NCI-H187 treated with DMSO at 0.1 percent for 48 hours (cell line): ENCODE measurements at places on chromosomes 11 and 22.
A peak's percentile ranks its signal among the peaks of the same experiment; 100 is the strongest.

GRCh38 chr11:75591371-75591770 is 29.3 kb downstream of the SERPINH1 start:
- DNase-seq, result no peak

DNA sequence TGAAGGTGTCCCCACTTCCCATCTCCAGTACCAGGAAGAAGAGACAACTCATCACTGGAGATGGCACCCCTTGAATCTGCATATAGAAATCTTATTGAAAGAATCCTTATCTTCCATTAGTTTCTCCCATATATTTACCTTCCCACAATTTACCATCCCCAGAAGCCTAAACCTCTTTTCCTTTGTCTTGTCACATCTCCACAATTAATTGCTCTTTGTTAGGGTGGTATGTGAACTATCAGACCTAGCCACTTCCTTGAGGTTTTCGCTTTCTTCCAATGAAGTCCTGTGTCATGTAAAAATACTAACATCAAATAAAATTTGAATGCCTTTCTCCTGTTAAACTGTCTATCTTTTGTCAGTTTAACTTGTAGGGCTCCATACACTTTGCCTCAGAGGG is 37.9 kb downstream of the FAM227A start:
- DNase-seq, result no peak

GRCh38 chr11:65329944-65330403 is 3.7 kb upstream of the DPF2 start:
- DNase-seq, result peak; percentile 64

GRCh38 chr11:36490026-36490806 is 19.9 kb downstream of the TRAF6 start:
- DNase-seq, result no peak

DNA sequence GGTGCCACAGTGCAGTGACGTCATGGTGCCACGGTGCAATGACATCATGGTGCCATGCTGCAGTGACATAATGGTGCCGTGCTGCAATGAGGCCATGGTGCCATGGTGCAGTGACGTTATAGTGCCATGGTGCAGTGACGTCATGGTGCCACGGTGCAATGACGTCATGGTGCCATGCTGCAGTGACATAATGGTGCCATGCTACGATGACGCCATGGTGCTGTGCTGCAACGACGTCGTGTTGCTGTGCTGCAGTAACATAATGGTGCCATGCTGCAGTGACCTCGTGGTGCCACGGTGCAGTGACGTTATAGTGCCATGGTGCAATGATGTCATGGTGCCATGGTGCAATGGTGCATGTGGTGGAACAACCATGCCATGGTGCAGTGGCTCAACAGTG is 45.3 kb downstream of the DHCR7 start:
- no peak for DNase-seq

DNA sequence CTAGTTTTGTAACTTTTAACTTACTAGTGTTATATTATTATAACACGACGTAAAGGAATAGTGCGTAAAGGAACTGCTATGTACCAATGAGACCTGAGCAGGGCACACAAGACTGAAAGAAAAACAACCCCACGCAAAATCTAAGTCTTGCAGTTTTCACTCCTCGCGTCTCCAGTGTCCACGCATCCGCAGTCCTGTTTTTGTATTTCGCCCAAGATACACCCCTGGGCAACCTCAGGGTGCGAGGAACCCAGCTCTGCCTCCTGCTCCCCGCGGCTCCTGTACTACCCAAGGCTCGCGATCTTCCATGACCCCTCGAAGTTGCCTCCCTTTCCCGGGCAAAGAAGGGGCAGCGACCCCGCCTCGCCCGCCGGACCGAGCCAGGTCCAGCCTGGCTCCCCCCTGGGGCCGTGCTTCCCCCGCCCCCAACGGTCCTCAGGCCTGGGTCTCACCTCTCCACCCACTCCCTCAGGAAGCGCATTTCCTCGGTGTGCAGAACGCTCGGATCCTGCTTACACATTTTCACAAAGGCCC is 393 bp downstream of the ST13 start:
- no peak for DNase-seq

DNA sequence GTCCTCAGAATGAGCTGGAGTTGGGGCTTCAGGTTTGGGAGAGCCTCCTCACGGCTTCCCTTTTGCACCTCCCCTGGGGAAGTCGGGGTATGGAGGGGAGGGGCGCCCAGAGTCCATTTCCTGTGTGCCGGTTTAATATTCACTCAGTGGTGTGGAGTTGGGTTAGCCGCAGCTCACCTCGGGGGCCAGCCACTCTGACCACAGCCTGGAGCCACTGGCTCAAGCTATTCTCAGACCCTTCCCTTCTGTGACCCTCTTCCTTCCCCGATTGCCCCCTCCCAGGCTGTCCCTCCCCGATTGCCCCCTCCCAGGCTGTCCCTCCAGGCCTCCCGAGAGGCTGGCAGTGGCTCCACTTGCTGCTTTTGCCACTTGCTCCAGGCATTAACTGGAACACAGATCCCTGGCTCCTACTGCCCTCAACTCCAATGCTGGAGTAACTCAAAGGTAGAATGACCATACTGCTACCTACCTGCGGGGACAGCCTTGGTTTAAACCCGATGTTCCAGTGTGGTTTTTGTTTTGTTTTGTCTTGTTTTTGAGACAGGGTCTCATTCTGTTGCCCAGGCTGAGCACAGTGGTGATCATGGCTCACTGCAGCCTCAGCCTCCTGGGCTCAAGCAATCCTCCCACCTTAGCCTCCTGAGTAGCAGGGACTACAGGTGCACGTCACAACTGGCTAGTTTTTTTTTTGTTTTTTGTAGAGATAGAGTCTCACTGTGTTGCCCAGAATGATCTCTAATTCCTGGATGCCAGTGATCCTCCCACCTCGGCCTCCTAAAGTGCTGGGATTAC is 29.3 kb downstream of the RPUSD4 start:
- no peak for DNase-seq

DNA sequence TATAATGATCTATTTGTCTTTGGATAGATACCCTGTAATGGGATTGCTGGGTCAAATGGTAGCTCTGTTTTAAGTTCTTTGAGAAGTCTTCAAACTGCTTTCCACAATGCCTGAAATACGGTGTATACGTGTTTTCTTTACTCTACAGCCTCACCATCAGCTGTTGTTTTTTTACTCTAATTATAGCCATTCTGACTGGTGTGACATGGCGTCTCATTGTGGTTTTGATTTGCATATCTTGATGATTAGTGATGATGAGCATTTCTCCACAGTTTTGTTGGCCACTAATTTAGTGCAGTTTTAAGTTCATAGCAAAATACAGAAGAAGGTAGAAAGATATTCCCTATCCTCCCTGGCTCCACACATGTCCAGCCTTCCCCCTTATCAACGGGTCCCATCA is 26.3 kb upstream of the VPREB1 start:
- no peak for DNase-seq

GRCh38 chr11:64571410-64572091 is 19.5 kb upstream of the SLC22A12 start:
- DNase-seq, result no peak

DNA sequence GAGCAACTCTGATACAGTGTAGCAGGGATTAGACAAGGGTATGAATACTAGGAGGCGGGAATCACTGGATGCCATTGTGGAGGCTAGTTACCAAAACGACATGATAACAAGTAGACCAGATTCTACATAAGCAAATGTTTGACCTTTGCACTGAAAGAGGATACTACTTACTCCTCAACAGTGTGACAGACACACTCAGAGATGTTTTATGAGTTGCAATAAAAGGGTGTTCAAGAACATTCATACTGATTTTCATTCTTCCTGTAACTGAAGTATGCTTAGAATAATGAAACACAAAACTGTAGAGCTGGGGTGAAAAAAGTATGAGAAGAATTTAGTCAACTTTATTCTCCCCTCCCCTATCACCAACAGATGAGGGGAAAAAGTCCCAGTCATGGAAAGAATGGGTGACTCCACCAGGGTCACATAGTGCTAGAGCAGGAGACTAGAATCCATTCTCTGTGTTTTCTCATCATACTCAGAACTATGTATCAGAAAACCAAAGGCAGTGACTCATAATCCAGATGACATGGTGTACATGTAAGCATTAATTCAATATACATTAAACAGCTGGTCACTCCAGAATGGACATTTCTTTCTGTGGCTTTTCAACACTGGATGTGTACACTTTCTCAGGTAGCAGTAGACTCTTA is 32.8 kb downstream of the ARHGAP20 start:
- DNase-seq, result no peak

- no peak for DNase-seq
Measured at GRCh38 chr11:20351136-20351535, 12.4 kb upstream of the HTATIP2 start.

DNA sequence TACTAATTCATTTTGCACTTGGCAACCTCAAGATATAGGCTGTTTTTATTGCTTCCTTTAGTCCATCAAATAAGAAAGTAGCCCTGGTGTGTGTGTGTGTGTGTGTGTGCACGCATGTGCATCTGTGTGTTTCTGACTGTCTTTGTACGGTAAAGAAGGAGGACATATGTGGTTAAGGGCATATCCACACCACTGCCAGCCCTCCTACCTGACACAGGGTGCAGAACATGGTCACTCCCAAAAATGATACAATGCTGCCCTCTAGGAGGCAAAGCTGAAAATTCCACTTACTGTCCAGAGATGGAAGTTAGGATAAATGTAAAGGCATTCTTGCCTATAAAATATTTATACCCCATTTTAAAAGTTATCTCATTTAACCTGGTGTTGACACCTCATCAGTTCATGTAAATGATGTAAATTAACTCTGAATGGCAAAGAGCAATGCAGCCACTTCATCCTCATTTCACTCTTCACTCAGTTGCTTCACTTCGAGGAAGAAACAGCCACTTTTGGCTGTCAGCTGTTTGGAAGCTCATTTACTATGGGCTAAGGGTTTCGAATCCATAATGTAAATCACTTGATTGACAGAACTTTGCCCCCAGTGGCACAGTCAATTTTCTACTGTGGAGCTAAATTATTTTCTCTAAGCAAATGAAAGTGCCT is 83.1 kb upstream of the MTNR1B start:
- DNase-seq, result peak; percentile 58

- DNase-seq, result no peak
Measured at GRCh38 chr22:26642465-26643417, 14.6 kb upstream of the MIAT start.

DNA sequence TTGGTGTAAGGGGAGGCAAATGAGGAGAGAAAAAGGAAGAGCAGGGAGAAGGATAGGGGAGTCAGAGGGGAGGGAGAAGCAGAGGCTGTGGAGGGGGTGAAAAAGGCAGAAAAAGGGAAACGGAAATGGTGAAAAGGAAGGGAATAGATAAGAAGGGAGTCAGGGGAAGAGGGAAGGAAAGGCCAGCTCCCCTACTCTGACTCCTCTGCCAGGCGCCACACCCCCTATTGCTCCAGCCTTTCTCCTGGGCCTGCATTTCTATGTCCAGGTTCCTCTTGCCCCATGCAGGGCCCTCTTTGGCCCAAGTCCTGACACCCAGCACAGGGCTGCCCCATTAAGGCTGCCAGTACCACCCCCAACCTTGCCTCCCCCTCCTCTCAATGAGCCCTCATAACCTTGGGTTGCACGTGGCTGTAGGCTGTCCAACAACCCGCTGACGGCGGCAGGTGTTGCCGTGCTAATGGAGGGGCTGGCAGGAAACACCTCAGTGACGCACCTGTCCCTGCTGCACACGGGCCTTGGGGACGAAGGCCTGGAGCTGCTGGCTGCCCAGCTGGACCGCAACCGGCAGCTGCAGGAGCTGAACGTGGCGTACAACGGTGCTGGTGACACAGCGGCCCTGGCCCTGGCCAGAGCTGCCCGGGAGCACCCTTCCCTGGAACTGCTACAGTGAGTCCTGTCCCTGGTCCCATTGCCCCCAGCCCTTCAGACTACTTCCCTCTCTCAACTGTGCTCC is 3.4 kb upstream of the NHERF4 start:
- no peak for DNase-seq

DNA sequence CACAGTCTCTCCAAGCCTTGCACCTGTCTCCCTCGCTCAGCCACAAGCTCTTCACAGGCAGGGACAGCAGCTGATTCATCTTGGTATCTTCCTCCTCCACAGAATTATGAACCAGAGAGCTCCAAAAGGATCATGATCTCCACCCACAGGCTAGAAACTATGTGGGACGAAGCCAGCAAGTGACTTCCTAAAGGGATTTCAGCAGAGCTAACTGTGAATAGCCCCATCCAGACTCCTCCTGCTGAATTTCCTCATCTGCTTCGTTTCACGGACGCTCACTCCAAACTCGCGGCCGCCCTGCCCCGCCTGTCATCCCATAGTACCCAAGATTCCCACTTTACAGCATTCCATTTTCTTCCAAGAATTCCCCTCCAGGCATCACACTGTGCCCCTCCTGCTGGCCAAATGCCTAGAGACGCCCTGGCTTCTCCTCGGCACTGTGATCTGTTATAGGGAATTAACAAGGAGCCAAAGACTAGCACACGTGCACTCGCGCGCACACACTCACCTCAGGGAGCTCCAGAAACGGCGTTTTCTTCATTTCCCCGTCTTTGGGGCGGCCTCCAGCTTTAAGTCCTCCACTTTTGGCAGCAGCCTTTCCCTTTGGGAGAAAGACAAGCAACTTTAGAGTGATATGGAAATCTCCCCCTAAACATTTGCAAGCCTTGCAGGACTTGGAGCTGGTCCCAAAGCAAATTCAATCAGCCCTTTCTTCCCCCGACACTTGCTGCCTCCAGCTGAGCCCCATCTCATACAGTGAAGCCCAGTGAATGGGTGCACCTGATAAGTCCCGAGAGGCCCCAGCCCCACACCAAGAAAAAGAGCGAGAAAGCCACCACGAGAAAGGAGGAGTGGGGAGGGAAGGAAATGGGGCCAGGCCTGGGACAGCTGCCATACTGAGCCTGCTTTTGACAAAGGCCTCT is 35.5 kb downstream of the SPATA19 start:
- no peak for DNase-seq

GRCh38 chr11:66051371-66051765 is 796 bp upstream of the SF3B2 start:
- DNase-seq, result peak; percentile 10

GRCh38 chr11:35063488-35063931 is 75.5 kb upstream of the CD44 start:
- no peak for DNase-seq

DNA sequence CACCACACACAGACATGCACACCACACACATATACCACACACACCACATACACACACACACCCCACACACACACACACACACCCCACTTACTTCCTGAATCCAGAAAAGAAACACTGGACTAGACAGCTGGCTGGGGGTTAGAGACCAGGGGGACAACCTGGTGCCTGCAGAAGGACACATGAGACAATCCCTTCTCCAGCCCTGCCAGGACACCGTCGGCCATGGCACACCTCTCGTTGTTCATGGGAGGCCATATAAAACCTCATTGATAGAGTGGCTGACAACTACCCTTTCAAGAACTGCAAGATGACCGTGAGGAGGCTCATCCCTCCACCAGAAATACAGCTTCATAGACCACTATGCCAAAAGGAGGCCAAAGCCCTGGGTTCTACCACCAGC is 54.3 kb downstream of the IGSF9B start:
- DNase-seq, result no peak

DNA sequence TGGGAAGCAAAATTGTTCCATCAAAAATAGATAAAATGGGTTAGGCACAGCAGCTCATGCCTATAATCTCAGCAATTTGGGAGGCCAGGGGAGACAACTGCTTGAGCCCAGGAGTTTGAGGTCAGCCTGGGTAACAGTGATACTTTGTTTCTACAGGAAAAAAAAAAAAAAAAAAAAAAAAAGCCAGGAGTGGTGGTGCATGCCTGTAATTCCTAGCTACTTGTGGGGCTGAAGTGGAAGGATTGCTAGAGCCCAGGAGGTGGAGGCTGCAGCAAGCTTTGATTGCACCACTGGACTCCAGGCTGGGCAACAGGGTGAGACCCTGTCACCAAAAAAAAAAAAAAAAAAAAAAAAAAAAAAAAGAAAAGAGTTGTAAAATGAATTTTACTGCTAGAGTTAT is 49.6 kb downstream of the KIF18A start:
- no peak for DNase-seq
